Caudate nucleus (tissue), 63 donors: ENCODE measurements at places on chromosomes 7 and 10.

- DNase-seq, result no peak
These were observed 64.9 kb downstream of the PLPP4 start for GRCh38 chr10:120521880-120522279.

DNA sequence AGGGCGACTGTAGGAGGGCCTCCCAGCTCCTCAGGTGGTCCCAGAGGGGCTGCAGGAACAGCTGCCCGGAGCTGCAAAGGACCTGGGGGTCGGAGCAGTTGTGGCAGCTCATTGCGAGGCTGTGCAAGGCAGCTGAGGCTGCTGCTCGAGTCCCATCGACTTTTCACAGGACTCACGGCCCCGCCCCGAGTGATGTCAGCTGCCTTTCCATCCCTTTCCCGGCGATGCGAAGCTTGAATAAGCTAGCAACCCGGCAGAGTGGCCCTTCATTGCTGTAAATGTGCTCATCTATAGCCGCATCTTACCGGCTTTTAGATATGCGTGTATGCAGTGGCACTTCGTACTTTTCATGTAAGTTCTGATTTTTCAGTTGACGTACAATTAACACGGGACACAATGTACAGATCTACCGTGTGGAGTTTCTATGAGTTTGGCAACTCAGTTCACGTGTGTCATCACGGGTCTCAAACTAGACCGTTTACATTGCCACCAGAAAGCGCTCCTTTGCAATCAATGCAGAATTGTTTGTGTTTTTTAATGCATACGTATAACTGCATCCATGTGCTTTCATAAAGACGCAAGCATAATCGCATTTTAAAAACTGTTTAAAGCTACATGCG is at the start of gene CH25H:
CH25H (minus strand) TSS at position 137 of the 620 bp plus-strand sequence; CDS start at position 112, 25 bp downstream.
- peak; percentile 55 for DNase-seq

DNA sequence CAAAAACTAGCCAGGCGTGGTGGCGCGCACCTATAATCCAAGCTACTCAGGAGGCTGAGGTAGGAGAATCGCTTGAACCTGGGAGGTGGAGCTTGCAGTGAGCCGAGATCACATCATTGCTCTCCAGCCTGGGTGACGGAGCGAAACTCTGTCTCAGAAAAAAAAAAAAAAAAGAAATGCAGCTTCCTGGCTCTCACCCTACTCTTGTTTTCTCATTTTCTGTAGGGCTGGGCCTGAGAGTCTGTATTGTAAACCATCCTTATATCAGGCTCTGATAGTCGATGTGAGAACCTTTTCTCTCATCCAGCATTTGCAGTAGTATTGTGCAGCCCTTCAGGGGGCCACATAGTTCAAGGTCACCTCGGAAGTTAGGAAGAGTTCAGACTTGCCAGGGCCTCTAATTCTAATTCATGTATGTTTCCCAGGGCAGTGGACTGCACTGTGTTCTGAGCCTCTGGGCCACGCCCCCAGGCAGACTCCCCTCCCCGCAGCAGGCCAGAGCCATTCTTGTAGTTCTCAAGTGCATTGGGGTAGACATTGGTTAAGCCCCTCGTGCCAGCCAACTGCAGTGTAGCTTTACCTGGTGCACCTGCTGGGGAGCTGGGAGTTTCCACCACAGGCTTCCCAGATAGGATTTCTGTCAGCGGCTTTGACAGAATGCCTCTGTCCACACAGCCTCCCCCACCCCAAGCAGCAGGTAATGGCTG is 38.3 kb upstream of the PDCD4 start:
- no peak for DNase-seq

- no peak for DNase-seq
These were observed 40.4 kb downstream of the AP5Z1 start for GRCh38 chr7:4815609-4816418.

DNA sequence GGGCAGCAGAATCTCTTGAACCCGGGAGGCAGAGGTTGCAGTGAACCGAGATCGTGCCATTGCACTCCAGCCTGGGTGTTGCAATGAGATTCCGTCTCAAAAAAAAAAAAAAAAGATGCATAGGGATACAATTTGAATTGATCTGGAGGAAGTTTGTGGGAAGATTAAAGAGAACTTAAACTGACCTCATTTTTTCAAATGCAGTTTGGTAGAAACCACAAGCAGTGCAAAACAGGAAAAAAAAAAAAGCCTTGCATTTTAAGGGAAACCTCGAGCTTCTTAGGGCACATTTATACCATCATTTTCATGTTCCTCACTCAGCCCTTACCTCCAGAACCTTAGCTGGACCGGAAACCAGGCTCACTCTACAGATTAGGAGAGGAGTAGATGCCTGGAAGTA is 2.8 kb downstream of the KCTD7 start:
- DNase-seq, result no peak

- no peak for DNase-seq
These were observed at the start of gene AIFM2 for GRCh38 chr10:70132098-70133029. Gene AIFM2, minus strand, starts transcription at chr10:70132825. Its CDS starts 8,741 bp downstream, at chr10:70124084.

- DNase-seq, result no peak
These were observed 308.3 kb downstream of the PHF14 start for GRCh38 chr7:11281953-11282352.

GRCh38 chr10:63093227-63093626 is 39.9 kb upstream of the NRBF2 start:
- DNase-seq, result no peak

DNA sequence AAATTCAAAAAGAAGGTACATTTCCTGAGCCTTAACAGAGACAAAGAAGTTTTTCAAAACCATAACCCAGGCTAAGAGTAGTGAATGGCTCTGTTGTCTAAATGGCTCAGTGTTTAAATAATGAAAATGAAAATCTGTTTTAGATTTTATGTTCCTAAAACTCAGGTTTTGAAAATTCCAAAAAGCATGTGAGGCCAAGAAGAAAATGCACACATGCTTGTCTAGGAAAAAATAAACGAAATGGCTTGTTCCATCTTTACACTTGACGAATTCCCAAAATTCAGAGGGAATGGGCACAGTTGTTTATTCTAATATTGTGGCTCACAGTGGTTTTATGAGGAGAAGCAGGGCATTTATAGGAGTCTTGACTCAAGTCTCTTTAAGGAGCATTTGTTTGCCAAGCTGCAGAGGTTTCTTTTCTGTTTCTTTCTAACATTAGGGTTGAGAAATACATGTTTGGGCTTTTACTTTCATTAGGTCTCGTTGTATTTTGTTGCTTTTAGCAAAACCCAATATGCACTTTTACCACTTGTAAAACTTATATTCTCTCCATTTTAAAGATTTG is 527.6 kb upstream of the ANKRD30A start:
- no peak for DNase-seq

- DNase-seq, result no peak
These were observed 266.5 kb upstream of the YAE1 start for GRCh38 chr7:39299695-39300094.

- DNase-seq, result no peak
These were observed 6.1 kb upstream of the GRK5 start for GRCh38 chr10:119201233-119201632.

- no peak for DNase-seq
These were observed 59.6 kb upstream of the NUPR2 start for GRCh38 chr7:56175771-56176170.

- no peak for DNase-seq
These were observed 90.9 kb upstream of the CHST15 start for GRCh38 chr10:124184208-124184830.

DNA sequence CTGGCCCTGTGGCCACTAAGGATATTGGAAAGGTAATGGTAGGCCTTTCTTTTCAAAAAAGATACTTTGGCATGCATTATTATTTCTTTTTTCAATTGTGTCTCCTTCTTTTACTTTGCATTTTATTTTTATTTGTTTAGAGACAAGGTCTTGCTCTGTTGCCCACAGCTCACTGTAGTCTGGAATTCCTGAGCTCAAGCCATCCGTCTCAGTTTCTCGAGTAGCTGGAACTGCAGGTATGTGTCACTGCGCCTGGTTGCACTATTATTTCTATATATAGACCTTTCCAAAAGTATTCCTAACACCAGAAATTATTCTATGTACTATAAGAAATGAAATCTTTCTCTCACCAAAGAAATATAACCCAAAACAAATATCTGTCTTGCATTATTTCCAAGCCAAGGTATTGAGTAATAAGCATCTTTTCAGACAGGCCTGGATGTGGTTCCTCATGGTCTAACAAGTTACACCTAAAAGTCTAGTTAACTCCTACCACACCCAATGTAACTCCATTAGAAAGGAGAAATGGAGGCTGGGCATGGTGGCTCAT is 500.8 kb upstream of the ANKRD30A start:
- DNase-seq, result no peak

DNA sequence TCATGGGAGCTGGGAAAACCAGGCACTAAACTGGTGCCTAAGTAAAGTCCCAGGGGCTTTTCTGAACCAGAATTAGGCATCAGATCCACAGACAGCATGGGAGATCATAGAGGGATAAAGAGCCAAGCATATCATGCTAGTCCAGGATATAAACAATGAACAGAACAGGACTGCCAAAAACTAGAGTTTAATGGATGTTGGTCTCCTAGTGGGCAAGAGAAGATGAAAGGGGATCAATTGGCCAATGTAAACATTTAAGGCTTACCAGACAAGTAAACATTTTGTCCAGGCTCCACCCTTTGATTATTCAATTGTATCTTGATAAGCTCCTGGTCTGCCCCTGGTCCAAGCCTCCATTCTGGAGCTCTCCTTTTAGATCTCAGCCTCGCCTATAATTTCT is 18.9 kb downstream of the MACC1 start:
- no peak for DNase-seq

- DNase-seq, result no peak
These were observed 218.8 kb downstream of the IPMK start for GRCh38 chr10:58048936-58049335.

DNA sequence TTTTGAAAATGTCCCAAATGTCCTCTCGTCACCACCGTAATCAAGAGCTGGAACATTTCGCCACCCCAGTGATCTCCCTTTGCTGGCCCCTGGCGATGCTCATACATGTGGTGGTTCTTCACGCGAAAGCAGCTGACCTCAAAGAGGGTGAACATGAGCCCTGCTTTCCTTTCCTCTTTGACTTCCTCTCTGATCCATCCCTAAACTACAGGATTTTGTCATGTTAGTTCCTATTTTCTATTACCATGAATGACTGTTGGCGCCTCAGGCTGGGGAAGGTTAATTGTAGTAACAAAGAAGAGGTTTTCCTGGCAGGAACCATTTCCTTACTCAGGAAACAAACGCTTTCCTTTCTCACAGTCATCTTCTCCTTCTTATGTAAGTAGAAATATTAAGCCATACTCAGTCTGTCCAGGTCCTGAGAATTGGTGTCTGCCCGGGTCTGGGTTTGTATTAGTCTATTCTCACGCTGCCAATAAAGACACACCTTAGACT is 114.5 kb downstream of the INSYN2A start:
- no peak for DNase-seq

DNA sequence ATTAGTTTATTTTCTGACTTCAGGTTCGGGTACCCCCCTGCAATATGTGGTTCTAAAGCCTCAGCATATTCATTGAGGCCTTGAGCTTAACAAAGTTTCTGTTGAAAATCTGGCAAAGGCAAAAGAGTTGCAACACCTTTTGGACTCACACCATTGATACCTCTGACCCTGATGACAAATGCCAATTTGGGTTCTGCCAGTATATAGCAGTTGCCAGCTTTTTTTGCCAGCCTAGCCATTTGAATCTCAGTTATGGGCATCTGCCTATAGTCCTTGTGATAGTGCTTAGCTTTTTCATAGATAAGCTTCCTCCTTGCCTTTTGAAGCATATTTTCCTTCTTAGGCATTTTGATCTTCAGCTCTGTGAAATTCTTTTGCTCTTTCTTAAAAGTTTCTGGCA is 31.9 kb downstream of the LIPJ start:
- no peak for DNase-seq

GRCh38 chr10:44510379-44511115 is 125.7 kb upstream of the CXCL12 start:
- DNase-seq, result no peak

DNA sequence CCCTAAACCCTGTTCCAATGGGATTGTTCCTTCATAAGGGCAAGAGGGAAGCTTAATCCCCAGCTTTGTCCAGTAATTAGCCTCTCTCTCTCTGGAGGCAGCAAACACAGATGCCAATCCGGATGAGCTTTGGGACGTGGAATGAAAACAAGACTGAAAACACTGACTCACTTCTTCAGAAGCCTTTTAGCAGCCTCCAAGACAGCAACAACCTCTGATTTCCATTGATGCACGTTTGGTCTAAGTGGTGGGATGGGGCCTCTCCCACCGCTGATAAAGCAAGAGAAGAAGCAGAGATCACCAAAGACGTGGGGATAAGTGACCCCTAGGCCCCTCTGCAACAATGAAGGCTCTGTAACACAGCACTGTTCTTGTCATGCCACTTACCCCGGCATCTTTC is 5.8 kb upstream of the GFRA1 start:
- DNase-seq, result no peak

DNA sequence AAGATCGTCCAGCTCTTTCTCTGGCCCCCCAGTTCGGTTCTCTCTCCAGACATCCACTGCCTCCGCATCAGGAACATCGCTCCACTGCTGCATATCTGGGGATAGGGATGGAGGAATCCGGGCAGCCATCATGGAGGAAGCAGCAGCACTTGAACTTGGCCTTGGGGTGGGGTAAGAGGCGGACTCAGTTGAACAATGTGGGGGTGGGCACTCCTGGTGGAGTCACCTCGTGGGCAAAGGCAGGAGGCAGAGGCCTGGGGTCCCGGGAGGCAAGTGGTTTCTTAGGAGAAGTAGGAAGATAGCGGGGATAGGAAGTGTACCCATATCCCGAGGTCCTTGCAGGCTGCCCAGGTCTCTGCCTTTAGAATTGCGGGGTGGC is 98.3 kb downstream of the CHST15 start:
- DNase-seq, result no peak

GRCh38 chr7:82950436-82950835 is 212.2 kb downstream of the PCLO start:
- no peak for DNase-seq

DNA sequence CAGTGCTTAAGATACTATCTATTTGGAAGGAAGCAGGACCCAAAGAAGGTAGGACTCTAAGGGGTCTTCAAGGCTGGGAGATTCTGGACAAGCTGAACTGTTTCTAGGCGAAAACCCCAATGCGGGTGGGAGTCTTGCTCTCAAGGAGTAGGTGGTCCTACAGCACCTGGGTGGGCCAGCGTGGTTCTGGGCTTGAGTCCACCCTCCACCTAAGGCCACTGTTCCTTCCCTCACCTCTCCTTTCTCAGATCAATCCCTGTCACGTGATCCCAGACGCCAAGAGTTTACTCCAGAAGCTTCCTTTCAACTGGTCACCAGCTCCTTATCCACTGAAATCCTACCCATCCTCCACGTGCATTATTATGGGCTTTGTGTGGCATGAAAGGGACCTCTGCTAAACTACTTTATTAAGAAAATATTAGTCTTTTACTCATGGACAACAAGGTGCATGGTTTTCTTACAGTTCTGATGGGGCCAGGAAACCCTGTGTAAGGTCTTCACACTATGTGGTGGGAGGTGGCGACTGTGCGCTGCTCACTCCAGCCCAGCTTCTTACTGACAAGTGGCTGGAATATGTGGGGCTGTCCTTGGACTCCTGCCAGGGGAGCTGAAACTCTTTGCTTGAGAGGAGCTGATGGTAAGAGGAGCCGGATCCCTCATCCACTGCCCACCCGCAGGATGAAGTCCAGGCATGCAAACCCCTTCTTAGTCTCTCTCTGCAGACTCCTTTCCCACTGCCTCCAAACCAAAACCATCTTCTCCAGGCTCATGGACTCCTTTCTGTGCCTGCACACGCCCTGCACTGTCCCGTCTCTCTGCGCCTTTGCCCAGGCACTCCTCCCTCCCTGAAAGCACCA is 1.6 kb downstream of the ZNF746 start:
- no peak for DNase-seq
